HS-27A (cell line): ENCODE measurements at places on chromosomes 2 and 18.

DNA sequence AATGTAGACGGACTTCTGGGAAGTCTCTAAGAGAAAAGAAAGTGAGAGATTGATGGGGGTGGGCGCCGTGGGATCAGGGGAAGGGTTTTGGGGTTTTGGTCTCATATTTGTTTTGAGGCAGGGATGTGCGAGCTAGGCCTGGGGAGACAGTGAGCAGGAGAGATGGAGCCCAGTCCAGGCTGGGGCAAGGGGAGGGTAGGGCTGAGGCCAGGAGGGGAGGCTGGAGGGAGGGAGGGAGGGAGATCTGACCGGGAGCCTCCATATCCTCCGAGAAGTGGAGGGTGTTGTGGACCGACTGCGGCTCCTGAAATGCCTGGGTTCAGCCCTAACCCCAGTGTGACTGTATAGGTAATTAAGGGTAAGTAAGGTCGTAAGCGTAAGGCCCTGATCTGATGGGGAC is 72.8 kb upstream of the ODC1 start:
- no peak for DNase-seq

DNA sequence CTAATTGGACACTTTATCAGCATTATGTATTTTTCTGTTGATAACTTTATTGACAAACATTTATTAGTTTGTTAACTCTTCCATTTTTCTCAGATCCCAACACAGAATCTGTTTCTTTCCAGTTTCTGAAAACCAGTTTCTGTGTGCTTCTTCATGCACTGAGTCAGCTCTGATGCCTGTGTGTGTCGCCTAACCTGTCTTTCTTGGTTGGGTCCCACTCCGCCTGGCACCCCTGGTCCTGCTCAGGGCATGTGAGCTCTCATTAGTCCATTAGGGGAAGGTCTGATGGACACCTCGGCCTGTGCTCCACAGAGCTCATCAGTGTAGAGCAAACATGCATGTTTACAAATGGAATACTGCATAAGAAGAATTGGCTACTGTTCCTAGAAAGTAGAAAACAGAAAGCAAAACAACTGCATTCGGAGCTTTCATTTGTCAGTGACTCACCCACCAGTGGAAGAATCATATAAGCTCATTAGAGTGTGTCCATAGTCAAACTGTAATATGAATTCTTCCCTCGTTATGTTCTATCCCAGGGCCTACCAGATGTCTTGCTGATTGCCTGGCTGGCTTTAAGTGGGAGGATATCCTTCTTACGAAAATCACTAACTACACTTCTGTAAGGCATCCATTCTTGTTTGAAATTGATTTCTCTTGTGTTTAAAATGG is 137.7 kb downstream of the SNTG2 start:
- no peak for DNase-seq

DNA sequence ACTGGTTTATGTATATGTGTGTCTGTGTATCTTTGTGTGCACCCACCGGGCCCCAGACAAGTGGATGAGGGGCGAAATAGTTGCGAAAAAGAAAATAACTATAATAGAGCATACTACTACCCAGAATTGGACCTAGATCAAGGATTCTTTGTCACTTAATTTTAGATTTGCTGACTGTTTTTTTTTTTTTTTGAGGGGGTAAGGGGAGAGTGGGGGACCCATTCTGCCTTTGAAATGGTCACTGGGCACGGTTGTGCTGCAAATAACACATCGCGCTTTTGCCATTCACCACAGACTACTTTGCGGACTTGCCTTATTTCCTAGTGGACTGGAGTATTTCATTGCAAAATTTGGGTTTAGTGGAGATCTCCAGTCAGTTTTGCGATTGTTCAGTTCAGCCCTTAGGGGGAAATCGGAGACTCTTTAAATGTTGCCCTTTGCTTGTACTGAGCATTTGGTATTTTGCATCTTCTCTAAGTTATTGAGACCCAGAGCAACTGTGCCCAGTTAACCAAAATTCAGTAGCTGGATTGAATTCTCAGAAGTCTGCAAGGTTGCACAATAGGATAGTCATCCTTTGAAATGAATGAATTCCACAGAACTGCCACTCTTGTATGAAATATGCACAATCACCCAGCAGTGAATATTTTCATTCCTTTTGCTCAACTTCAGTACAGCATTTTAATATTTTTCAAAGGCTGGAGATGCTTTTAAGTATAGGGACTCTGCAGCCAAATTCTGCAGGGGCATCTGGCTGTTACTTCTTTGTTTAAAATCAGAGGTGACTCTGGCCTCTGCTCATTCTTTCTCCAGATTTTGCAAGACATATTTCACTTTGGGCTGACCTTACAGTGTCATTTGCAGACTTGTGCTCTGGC is 2.9 kb downstream of the TRIB2 start:
- peak; percentile 46 for DNase-seq

GRCh38 chr2:165253178-165253577 is 14.0 kb downstream of the SCN2A start:
- no peak for DNase-seq

DNA sequence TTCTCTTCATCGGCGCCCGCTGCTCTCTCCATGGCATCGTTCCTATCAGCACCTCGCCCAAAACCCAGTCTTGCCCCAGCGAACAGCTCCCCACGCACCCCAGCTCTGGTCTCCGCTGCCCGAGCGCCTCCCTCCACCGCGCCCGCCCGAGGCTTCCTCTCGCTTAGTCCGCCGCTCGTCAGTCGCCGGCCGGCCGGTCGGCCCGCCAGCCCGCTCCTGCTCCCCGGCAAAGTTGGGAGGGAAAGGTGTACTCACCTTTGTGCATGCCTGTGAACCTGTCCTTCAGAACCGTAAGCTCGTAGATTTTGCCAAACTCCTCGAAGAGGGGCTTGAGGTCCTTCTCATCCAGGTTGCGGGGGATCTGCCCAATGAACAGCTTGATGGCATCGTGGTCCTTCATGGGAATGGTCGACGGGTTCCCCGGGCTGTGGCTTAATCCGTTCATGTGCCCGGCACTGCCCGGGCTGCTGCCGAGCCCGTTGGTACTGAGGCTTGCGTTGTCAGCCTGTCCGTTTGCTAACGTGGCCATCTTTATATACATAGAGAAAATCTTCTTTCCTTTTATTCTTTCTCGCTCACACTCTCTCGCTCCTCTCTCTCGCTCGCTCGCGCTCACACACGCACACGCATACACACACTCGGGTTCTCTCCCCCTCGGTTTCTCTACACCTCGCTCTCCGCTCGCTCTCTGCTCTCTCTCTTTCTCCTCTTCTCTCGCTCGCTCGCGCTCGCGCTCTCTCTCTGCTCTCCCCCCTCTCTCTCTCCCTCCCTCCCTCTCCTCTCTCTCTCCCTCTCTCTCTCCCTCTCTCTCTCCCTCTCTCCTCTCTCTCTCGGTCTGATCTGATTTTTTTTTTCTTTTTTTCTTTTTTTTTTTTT is at the start of gene CELF4:
TSS of gene CELF4 (minus strand) at position 698 of the 876 bp plus-strand sequence.
- no peak for DNase-seq

- DNase-seq = no peak
Measured at GRCh38 chr2:187003611-187004010, 154.6 kb upstream of the ZSWIM2 start.

DNA sequence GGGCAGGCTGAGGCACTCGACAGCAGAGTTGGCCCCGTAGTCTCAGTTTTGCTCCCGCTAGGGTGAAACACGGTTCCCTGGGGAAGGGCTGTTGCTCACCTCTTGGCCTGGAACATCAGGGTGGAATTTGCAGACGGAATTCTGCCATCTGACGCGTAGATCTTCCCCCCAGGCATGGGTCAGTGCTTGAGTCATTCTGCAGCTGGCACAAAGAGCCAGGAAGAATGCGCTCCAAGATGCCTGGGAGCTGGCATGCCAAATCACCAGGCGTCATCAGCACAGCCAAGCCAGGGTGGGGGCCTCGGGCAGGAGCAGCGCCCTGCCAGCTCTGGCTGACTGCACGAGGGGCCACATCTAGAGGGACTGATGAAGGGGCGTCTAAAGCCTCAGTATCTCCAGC is 42.7 kb downstream of the ODC1 start:
- DNase-seq = peak; percentile 100

DNA sequence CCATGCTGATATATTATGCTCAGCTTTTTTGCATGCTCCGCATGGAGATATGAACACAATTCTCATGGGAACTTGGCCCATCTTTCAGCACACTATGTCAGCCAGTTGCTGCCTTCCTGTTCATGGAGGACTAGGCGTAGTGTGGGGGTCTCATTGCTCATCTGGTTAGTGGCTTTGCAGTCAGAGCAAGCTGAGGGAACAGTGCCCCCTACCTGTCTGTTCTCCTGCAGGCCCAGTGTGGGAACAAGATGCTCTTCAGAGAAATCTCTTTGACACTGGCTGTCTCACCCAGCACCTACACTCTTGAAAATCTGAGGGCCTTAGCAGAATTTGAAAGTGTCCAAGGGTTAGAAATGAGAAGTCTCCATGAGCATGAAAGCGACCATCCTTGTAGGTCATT is 47.1 kb downstream of the SPTBN1 start:
- DNase-seq = no peak

GRCh38 chr18:5868218-5868854 is 27.0 kb downstream of the TMEM200C start:
- peak; percentile 31 for DNase-seq

- no peak for DNase-seq
Measured at GRCh38 chr2:120262761-120263428, 10.2 kb downstream of the RALB start.

DNA sequence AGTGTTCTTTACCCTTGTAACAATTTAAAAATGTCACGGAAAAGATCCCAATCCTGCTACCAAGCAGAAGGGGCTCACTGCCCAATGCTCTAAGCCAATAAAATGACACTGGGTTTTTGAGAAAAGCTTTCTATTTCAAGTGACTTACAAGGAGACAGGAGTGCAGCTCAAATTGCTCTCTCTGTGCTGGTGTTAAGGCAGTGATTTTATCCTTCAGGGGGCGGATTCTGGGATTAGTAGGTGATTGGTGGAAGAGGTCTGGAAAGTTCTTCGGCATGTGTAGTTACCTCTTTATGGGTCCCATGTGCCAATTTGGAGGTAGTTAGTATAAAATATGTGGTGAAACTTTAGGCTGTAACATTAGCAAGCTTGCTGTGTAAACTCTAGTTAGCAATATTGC is 27.4 kb upstream of the MCM6 start:
- no peak for DNase-seq

DNA sequence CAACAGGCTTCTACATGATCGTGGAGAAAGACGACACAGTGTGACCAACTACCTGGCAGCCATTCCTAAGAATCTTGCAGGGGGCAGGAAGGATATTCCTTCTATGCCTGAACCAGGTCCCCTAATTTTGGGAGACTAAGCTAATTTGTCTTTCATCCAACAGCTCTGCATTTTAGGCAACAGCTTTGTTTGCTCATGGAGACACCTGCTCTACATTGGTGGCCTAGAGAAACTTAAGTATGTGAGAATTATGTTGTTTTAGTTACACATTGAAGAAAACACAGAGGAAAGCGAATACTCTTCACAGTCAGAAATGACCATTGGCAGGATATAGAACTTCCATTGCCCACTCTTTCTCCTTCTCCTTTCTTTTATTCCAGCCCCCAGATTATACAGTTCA is 75.2 kb downstream of the ASXL3 start:
- no peak for DNase-seq

DNA sequence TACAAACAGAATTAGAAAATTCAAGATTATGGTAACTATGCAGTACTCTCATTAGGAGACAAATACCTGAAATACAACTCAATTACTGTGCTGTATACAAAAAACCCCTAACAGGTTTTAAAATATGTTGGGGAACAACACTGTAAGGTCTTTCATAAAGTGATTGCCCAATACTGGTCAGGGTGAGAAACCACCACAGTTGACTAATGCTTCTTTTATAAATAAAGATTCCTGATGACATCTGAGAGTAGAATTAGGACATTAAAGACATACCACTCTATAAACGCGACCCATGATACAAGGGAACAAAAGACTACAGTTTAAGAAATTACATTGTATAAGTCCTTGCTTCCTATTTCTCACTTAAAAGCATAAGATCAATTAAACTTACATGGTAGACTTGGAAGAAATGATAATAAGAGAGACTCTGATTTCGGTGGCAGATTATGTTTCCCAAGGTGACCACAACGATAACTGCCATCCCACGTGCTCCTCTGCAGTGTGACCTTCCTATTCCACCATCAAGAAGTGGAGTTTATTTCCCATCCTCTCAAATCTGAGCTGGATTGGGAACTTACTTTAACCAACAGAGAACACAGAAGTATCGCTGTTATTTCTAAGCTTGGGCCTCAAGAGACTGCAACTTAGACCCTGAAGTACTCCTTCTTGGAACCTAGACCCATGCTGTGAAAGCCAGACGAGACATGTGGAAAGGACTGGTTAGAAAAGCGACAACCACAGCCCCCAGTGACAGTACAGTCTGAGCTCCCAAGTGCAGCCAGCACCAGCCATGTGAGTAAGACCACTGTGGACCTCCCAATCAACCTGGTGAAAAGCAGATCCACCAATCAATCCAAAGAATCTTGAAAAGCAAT is 52.3 kb downstream of the ZNF521 start:
- DNase-seq = no peak
